ENCODE measurements at places on chromosomes 1 and 21.

GRCh38 chr1:29719253-29719652 is 482.9 kb downstream of the PTPRU start:
- no peak for DNase-seq

DNA sequence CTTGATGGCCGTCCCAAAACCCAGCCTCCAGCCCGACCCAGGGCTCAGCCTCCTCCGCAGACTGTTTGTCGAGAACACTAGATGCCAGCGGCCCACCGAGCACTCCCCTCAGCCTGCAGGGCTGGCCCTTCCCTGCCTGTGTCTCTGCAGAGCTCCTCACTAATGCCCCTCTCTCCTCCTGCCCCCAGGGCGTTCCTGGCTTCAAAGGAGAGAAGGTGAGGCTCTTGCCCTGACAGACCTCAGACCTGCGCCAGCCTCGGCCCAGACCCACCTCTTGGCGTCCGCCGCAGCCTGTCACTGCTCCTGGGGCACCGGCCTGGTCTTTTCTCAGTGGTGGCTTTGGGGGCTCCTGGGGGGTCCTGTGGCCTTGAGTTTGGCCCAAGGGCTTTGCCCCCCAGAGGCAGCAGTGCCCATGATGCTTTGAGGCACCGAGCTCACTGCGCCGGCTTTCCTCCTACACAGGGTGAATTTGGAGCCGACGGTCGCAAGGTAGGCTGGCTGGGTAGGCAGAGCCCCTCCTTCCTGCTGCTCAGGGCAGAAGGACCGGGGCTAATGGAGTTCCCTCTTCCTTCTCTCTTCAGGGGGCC is 18.4 kb downstream of the COL6A2 start:
- no peak for DNase-seq

- DNase-seq, result no peak
These were observed 88.2 kb upstream of the PALMD start for GRCh38 chr1:99557546-99558202.

- DNase-seq, result no peak
These were observed 199.2 kb downstream of the GRIK3 start for GRCh38 chr1:36835017-36835695.

DNA sequence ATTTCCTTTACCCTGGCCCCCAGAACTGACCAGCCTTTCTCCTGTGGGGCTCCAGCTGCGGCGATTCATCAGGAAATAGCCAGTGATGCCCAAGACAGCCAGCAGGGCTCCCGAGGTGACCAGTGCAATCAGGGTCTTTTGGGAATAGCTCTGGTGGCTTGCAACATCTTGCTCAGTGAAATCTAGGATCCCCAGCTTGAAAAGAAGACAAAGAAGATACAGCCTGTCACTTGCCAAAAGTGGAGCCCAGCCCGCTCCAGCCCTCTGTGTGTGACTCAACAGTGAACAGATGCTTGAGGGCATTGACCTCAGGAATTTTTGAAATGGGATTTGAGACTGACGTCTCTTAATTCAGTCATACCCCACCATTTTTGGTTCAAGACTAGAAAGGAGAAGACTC is 22.3 kb downstream of the CD34 start:
- DNase-seq, result no peak

GRCh38 chr1:42380586-42381279 is at the start of gene RIMKLA:
TSS of gene RIMKLA (plus strand) at chr1:42380792. CDS start at chr1:42380935, 143 bp downstream.
- peak; percentile 22 for DNase-seq

GRCh38 chr1:4678066-4678717 is 23.8 kb downstream of the AJAP1 start:
- no peak for DNase-seq

GRCh38 chr1:101971304-101971703 is 25.4 kb downstream of the OLFM3 start:
- no peak for DNase-seq

GRCh38 chr1:201379733-201380242 is 2.3 kb upstream of the TNNT2 start:
- no peak for DNase-seq

GRCh38 chr1:180278194-180278515 is 48.1 kb downstream of the LHX4 start:
- DNase-seq, result no peak

DNA sequence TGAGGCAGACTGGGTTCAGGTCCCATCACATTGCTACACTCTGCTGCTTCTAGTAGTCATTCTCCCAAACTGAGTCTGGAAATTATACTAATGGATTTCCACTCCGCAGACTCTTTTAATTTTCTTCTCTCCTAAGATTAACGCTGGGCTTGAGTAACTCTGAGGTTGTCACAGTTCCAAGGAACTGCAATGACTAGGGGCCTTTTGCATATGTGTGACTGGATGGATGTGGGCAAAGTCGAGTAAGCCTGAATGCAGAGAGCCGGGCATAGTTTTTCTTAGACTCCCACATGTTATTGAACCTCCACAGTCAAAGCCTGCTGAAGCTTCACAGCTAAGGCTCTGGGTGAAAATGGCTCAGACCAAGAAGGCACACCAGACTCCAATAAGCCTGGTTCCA is 160.9 kb upstream of the PROX1 start:
- DNase-seq, result no peak

GRCh38 chr1:228685081-228685660 is 50.1 kb upstream of the RHOU start:
- no peak for DNase-seq

DNA sequence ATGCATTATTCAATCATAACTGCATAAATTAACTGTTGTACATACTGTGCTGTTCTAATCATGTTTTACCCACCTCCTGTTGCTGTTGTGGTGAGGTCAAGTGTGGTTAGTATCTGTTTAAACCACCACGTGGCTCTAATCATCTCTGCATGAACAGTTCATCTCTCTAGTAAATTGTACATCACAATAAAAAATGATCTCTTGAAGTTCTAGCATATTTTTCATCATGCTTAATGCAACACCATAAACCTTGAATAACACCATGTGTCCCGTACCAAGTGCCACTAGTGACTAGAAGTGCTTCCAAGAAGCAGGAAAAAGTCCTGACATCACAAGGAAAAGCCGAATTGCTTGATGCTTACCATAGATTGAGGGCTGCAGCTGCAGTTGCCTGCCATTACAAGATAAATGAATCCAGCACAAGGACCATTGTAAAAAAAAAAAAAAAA is 51.7 kb downstream of the SNRPE start:
- DNase-seq, result no peak

GRCh38 chr1:41418857-41419583 is 57.8 kb downstream of the FOXO6 start:
- no peak for DNase-seq

DNA sequence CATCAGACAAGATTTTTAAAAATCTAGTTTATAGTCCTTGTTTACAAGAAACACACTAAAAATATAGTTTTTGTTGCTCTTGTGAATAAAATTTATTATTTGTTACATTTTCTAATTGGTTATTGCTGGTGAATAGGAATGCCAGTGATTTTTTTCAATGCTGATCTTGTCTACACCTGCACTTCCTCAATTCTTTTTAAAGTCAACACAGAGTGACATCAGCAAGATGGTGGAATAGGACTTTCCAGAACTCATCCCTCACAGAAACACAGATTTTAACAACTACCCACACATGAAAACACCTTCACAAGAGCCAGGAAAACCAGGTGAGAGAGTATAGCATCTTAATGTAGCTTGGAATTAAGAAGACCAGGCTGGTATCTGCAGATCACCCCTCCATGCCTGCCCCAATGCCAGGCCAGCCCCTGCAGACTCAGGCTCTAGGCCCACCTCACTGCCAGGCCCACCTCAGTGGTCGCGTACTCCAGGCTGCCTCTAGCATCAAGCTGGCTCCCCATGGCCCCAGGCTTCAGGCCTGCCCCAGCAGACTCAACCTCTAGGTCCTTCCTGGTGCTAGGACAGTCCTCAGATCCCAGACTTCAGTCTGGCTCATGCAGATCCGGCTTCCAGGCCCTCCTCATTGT is 117.6 kb downstream of the WDR3 start:
- DNase-seq, result no peak

DNA sequence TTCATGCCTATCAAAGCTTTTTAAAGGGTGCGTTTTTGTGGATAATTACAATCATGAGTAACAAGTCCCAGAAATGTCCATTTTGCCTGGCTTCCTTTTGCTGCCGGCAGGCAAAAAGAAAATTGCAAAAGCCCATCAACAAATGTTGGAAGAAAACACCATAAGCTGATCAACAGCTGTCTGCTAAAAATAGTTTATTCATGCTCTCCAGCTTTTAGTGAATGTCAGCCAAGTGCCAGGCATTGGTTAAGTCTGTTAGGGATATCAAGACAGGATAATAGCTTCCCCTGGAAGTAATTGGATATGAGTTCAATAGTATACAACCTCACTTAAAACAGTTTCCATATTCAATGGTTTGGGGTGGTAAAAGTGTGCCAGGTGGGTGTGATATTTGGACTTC is 13.6 kb upstream of the AGMAT start:
- no peak for DNase-seq

DNA sequence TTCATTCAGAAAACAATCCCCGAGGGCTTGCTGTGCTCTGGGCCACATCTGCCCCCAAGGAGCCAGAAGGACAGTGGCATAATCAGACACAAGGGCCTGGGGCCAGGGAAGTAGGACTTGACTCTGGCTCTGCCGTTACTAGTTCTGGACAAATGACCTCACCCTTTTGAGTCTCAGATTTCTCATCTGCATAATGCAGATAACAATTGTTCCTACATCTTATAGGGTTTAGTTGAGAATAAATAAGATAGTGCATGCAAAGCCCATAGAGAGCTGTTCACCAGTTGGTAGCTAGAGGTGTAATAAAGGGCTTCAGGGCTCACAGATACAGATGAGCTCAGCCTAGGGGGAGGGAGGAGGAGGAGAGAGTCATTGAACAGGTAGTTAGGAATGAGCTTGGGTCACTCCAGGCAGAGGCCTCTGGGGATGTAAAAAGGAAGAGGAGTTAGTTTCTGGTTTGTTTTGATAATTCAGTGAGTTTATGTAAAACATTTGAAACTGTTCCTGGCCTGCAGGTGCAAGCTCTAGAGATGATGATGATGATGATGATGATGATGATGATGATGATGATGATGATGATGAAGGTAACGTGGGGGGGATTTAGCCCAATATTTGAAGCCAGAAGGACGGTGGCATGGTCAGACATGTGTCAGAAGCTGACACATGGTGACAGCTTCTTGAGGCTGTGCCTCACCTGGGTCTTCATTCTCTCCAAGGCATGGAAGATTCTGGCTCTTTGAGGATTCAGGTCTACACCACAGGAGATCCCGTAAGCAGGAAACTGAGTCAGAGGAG is 858 bp downstream of the LACTBL1 start:
- no peak for DNase-seq

DNA sequence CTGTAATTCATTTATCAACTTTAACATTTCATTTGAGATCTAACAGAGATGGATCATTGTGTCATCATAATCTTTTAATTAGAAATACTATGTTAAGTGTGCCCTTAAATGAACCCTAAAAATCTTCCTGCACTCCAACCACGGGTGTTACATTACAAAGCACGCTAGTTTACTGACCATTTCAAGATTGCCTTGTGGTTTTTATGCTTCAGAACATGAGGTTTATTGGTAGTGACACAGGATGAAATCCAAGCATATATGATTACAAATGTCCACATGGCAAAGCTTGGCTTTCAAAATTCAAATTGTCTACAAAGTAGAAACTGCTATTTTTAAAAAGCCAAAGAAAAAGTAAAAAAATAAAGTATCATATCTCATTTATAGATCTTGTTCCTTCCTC is 190.4 kb upstream of the USP25 start:
- DNase-seq, result no peak
